ENCODE measurements at places on chromosomes 7 and 10.

- peak; percentile 11 for DNase-seq
Observed at GRCh38 chr7:108299251-108299973, 156.8 kb downstream of the NRCAM start.

GRCh38 chr7:6556196-6556595 lies 4.9 kb upstream of the GRID2IP start:
- no peak for DNase-seq

- no peak for DNase-seq
Observed at GRCh38 chr10:110141185-110141584, 66.2 kb upstream of the MXI1 start.

DNA sequence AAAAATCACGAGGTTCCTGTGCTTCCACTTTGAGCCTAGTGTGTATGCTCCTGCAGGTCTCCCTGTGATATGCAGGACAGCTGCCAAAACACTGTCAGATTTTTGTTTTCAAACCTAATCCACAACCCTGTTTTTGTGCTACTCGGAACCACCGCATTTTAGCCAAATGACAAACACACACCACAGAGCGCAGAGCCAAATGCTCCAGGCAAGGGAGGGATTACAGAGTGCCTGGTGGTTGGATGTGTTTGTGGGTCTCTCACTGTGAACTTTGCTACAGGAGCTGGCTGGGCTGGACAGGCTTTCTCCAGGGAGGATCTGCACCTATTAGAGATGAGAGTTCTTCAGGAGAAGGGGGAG lies 5.7 kb upstream of the RBM28 start:
- DNase-seq: no peak

GRCh38 chr7:92875173-92875572 lies 38.8 kb upstream of the CDK6 start:
- no peak for DNase-seq

DNA sequence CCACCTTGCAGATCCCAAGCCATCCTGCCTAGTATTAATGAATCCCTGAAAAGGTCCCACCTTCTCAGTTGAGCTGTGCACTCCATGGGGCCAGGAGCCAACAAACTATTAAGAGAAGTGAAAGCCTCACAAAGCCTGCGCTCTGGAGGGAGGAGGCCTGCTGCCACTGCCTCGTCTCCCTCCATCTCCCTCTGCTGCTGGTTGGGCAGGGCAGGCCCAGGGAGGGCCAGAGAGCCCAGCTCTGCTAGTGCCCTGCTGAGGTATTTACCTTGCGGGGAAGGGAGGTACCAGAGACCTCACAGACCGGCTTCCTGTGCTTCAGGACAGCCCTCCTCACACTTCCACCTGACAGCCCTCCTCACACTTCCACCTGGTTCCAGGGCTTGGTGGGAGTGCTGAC lies 171.5 kb downstream of the SH3PXD2A start:
- no peak for DNase-seq

DNA sequence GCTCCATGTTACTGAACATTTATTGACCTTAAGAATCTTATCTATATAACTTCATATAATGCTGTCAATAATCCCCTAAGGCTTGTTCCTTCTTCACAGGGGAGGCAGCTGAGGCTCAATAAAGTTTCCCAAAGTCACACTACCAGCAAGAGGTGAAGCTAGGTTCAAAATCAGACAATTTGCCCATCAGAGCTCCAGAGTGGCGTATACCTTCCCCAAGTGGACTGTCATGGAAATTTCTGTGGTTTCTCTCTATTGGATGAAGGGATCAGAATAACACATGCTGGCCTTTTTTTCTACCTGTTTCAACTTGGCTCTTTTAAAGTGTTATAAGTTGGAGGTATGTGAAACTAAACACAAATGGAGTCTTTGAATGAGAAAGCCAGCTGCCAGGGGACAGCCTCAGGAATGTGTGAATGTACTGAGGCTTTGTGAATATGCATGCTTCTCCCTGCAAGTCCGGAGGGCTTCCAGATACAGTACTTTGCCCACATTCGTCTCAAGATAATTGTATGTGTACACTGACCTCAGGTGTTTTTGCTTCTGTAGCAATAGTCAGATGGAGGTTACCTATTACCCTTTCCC lies 656.3 kb upstream of the CELF2 start:
- DNase-seq: no peak

GRCh38 chr10:13632884-13633440 lies 46.2 kb downstream of the PRPF18 start:
- DNase-seq: no peak

GRCh38 chr10:82245906-82246560 lies 371.0 kb downstream of the NRG3 start:
- no peak for DNase-seq

GRCh38 chr7:47342296-47343060 lies 239.4 kb downstream of the TNS3 start:
- DNase-seq: no peak

GRCh38 chr7:43647673-43648472 lies 65.0 kb downstream of the STK17A start:
- DNase-seq: no peak

DNA sequence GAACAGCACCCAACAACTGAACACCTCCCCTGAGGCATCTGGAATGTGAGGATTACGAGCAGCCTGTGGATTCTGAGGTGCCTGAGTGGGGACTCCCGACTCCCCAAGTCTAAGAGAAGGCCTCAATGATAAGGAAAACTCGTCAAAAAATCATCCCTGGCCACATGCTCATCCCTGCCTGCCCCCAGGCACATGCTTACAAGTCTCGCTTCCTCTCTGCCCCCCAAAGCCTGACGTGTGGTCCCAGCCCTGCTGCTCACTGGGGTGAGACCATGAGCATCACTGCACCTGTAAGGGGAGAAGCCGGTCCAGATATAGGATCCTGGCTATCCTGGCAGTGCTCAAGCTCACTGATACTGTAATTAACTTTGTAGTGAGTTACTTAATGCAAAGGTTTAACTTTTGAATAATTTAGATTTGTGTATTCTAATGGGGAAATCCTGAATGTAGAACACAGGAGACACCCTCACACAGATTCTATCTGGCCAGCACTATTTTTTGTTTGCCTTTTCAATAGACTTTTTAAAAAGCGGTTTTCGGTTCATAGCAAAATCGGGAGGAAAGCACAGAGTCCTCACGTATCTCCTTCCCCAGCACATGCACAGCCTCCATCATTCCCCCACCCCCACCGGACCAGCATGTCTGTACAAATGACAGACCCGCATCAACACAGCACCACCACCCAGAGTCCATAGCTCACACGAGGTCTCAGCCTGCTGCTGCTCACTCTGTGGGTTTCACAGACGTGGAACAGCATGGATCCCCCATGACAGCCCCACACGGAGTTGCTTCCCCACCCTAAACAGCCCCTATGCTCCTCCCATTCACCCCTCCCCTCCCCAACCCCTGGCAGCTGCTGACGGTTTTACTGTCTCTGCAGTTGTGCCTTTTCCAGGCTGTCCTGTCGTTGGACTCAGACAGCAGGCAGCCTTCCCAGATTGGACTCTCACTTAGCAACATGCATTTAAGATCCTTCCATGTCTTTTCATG lies 167.9 kb downstream of the DIP2C start:
- DNase-seq: no peak

GRCh38 chr10:1536341-1536740 lies 201.0 kb downstream of the ADARB2 start:
- no peak for DNase-seq

- no peak for DNase-seq
Observed at GRCh38 chr10:107701943-107702342, 537.4 kb upstream of the SORCS1 start.

DNA sequence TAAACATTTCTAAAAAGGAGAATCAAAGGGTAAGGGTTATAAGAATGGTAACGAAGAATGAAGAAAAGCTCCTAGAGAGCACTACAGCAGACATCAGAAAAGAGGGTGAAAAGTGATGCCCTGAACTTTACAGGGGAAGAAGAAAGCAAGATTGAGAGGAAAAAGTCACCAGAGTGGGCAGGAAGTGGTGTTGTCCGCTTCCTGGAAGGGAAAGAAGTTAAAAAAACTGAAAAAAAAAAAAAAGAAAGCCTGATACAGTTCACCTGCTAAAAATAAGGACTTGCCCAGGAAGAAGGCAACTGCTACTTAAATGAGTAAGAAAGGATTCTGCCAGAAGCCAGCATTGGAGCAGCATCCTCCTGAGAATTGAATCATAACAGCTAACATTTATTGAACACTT lies 330.1 kb upstream of the PHF14 start:
- no peak for DNase-seq

DNA sequence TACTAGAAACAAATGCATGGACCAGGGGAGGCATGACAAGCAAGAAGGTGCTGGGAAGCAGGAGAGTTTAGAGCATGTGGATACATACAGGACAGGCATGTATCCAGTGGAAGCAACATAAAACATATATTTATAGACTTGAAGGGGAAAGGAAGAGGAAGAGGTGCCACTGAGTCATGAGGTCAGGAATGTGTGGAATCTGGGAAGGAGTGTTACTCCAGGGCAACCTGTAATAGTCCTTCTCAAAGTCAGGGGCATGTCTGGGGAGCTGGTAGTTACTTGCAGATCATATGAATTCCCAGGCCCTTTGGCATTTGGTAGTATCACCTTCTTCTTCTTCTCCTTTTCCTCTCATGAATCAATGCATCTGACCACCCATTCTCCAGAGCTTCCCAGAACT lies 246.6 kb downstream of the XPNPEP1 start:
- no peak for DNase-seq

- DNase-seq: no peak
Observed at GRCh38 chr7:129489491-129489890, 12.8 kb upstream of the SMKR1 start.

DNA sequence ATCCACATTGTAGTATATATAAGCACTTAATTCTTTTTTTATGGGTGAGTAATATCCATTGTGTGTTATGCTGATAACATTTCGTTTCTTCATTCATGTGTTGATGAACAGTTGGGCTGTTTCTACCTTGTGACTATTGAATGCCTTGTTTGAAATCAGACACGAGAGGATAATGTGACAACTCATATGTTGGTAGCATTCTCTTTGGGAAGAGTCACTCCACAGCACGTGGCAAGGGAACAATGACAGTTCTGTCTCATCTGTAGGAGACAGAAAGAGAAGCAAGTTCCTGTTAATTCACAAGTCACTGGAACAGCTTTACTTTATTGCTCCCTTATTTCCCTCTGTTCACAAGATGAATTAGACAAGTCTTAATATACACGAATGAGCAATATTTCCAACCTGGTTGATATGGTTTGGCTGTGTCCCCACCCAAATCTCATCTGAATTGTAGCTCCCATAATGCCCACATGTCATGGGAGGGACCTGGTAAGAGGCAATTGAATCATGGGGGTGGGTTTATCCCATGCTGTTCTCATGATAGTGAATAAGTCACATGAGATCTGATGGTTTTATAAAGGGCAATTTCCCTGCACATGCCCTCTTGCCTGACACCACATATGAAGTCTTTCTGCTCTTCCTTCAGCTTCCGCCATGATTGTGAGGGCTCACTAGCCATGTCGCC lies 125.3 kb downstream of the SEC23IP start:
- DNase-seq: no peak

DNA sequence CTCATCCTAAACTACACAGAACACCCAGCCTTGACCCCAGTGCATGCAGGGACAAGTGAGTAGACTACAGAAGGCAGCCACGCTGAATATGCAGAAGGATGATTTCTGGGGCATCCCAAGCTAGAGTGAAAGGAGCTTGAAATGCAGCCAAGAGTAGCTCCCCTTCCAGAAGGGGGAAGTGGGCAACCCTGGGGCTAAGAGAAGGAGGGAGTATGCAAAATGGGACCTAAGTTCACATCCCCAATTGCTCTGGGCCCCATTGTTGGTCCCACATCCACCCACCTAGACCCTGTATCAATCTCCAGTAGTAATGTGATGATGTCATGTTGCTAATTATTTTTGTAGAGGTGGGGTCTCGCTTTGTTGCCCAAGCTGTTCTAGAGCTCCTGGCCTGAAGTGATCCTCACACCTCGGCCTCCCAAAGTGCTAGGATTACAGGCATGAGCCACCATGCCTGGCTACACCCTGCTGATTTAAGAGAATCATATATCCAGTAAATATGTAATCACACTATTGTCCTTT lies 5.6 kb upstream of the PSTK start:
- DNase-seq: no peak

- DNase-seq: no peak
Observed at GRCh38 chr10:111126077-111126476, 49.2 kb downstream of the ADRA2A start.

- no peak for DNase-seq
Observed at GRCh38 chr7:73880755-73881328, 19.9 kb downstream of the TMEM270 start.

DNA sequence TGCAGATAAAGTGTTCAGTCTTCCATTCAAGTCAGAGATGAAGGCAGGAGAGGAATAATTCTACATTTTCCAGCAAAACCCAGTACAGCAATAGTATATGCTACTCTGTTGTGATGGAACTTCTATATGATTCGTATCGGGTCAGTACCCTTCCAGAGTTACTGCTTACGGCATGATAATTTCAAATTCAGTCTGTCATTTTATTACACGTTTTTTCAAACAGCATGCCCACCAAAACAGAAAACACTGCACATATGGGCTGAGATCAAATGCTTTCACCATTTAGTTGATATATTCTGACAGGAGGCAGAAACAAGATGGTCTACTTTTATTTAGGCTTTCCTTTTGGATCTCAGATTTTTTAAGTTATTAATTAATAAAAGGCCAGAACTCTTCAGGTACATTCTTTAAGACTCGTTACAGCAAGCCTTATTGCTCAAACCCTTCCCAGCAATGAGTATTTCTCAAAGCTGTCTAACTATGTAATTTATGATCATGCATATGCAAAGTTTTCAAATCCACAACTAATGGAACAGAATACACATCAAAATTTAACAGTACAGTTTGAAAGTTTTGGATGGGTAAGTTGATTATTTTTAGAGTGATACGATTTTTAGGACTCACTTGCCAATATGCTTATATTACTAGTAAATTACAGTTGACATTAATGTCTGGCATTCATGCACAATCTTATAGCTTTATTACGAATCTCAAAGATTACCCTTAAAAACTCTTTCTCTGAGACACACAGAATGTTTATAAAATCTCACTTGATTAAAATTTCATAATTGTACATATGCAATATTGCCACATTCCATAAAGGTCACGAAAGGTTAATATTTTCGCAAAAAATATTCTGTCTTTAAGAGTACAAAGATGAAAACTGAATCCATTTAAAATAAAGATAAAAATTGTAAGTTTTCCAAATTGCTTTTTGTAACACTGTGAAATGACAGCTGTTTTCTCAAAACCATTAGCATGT lies 91.0 kb downstream of the ANK3 start:
- no peak for DNase-seq

- DNase-seq: no peak
Observed at GRCh38 chr10:131685576-131685975, 215.2 kb upstream of the PPP2R2D start.

- no peak for DNase-seq
Observed at GRCh38 chr7:123673752-123674398, 18.2 kb downstream of the LMOD2 start.
